HepG2 (cell line): ENCODE measurements at places on chromosomes 4 and X. TPM values are rescaled to one million over a fixed set of nuclear protein-coding genes. Genes with fewer than 3 reads are reported as not detected.
A peak's percentile ranks its signal among the peaks of the same experiment; 100 is the strongest.

DNA sequence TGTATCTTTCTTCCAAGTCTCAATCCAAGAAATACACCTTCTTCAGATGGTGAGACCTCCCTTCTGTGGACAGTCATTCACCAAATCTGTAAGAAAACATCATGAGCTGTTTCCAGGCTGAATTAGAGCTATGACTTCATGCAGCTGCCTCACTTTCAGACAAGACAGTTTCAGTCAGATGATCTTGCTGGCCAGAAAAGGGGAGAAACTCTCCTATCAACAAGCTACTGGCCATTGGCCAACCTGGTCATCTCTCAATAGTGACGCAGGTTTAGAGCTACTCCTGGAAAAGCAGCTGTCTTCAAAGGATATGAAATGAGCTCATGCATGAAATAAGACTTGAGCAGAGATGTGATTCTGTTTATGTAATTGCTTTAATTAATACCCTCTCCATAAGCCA, 69.6 kb upstream of the NDP start:
- DNase-seq: no peak

GRCh38 chr4:125004676-125005075, 292.1 kb upstream of the ANKRD50 start:
- no peak for DNase-seq

GRCh38 chrX:151031391-151031975, 48.3 kb downstream of the HMGB3 start:
- no peak for DNase-seq

ARHGAP24 gene
- total RNA-seq: 0.22 and 0.55 TPM in 2 replicates

- no peak for DNase-seq
Observed at GRCh38 chr4:7306986-7307385, 114.6 kb downstream of the SORCS2 start.

- no peak for DNase-seq
Observed at GRCh38 chrX:67734111-67734753, 190.4 kb downstream of the AR start.

- DNase-seq: no peak
Observed at GRCh38 chr4:159169404-159170302, 66.8 kb downstream of the RAPGEF2 start.

GRCh38 chr4:57220734-57221133, 110.5 kb upstream of the IGFBP7 start:
- DNase-seq: no peak

DNA sequence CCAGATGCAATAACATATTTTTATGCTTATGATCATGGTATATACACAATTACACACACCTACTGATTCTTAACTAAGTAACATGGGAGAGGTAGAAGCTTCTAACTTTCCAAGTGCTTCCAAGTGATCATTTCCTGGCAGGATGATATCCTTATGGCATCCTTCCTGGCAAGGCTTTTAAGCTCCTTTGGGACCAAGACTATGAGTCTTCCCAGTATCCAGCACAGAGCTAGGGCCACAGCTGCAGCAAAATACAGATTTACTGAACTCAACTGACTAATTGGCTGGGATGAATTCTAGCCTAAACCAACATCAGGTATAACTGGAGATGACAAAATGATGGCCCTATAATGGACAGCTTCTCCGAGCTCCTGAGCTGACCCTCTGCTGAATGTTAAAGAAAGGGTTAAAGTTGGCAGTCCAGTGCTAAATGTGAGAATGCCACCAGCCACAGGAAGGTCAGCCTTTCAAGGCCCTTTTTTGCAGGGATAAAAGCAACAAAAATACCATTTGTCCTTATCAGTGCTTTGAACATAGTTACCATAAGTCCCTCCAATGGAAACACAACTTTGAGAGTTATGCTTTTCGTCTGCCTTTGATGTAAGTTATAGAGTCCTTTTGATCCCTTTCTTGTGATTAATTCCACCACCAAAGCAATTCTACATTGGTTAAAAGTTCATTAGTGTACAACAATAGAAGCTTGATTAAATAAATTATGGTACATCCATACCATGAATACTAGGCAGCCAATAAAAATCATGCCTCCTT, 73.4 kb downstream of the MGST2 start:
- DNase-seq: peak; percentile 91

RHOXF1 gene
- total RNA-seq: not detected in 2 replicates

GRCh38 chr4:79287076-79287475, 38.8 kb downstream of the NAA11 start:
- no peak for DNase-seq

DNA sequence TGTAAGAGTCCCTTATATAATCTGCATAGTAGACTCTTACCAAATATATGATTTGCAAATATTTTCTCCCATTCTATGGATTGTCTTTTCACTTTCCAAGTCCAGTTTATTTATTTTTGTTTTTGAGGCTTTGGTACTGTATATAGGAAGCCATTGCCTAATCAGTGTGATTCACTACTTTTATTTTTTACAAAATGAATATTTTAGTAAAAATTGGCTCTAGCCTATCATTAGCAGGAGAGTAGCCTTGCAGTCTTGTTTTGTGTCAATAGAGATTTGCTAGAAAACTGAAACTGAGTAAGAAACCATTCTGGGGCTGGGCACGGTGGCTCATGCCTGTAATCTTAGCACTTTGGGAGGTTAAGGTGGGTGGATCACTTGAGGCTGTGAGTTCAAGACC, 199.9 kb upstream of the MAB21L2 start:
- DNase-seq: no peak

TMEM31 gene
- not detected in 2 replicates for total RNA-seq

- DNase-seq: no peak
Observed at GRCh38 chrX:41913476-41913875, 9.9 kb downstream of the CASK start.

TMEM164 gene
- total RNA-seq: 9.8 and 13.2 TPM in 2 replicates

DNA sequence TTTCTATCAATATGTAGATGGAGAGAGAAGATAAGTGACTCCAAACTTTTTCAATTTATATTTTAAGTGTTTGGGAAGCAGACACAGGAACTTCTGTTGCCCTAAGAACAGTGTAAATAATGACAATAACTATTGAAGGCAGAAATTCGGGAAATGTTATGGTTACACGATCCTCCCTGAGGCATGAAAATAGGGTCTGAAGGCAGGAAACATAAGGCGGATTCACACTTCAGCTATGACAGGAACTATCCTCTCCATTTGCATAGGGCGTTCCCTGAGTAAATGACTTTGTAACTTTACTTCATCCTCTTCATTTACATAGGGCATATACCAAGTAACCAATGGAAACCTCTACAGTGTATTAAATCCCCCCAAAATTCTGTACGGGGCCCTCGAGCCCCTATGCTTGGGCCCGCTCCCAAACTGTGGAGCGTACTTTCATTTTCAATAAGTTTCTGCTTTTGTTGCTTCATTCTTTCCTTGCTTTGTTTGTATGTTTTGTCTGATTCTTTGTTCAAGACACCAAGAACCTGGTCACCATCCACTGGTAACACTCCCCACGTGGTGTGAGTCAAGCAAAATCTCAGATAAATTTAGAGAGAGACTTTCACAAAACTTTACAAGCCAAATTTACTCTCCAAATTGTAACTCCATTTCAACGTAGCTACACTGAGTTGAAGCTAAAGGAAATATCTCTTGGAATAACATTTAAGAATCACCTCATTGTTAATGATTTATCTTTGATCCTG, 2504.3 kb downstream of the ARAP2 start:
- no peak for DNase-seq

ING2 gene
- 12.4 and 16.9 TPM in 2 replicates for total RNA-seq

- no peak for DNase-seq
Observed at GRCh38 chrX:37607243-37607642, 35.8 kb downstream of the LANCL3 start.

TSPYL2 gene
- total RNA-seq: 6.5 and 10.1 TPM in 2 replicates

DNA sequence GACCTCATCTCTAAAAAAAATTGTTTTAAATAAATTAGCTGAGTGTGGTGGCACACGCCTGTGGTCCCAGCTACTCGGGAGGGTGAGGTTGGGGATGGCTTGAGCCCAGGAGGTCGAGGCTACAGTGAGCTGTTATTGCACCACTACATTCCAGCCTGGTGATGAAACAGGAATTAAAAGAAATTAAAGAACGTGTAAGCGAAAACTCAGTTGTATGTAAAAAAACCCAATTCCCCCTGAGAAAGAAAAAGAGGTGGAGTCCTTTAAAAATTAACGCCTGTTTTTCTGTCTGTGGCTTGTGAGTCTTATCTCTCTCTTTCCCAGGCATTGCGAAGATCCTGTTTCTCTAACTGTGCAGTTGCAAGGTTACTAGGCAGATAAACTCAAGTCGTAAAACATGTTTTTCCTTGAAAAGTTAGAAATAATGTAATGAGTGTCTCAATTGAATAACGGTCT, 22.1 kb downstream of the EPGN start:
- no peak for DNase-seq
